Stimulated activated CD8-positive, alpha-beta memory T cell treated with anti-CD3 and anti-CD28 coated beads, Interleukin-4, amount 100 ng/mL, for 4 hours (primary cell): ENCODE measurements at places on chromosomes 1 and 21.
A peak's percentile ranks its signal among the peaks of the same experiment; 100 is the strongest.

DNA sequence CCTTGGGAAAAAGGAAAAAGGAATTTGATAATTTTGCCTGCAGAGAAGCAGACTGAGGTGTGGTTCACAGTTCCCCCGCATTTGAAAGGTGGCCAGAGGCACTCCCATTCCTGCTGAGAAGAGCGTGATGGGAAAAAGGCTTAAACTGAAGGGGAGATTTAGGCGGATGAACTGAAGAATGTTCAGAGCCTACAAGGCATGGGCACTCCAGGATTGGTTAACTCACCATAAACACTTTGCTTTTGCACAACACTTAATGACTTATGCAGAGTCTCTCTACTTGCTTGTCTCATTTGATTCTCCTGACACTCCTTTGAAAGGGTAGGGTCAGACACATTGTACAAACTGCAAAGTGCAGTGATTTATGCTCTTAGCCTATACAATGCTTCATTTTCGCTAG, 119.6 kb upstream of the RUNX1 start:
- no peak for DNase-seq

DNA sequence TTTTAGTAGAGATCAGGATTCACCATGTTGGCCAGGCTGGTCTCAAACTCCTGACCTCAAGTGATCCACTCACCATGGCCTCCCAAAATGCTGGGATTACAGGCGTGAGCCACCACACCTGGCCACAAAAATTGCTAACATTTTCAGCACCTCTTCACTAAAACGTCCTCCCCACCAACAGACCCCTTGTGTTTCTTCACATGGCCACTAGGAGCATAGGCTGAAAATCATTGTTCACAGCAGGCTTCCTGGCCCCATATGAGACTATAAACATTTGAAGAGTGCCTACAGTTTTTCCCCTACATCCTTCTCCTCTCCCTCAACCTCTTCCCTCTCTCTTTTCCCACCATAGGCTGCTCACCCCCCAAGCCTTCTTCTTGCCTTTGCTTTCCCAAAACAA, 28.0 kb upstream of the SFPQ start:
- DNase-seq: no peak

DNA sequence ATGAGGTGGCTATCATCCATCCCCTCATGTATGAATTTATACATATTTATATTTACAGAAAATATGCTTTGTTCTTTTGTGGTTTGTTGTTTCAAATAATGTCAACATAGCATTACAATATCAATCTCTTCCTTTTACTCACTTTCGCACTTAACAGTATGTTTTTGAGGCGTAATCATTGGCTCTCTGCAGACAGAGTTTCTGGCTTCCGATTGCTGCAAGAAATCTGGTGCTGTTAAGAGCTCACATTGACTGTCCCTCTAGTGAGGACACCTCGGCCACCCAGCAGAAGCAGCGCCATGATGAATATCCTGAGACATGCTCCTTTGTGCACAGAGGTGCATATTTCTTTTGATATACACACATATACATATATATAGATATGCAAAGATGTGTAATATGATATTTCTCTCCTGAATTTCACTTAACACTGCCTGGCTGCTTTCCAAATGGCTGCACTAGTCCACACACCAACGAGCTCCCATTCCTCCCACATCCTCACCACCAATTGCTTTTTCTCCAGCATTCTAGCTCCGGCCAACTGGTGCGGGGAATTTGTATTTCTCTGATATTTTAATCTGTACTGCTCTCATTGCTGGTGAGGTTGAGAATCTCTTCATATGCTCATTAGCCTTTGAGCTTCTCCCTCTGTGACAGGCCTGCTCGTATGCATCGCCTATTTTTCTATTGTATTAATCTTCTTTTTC, 248.4 kb downstream of the SIPA1L2 start:
- no peak for DNase-seq

GRCh38 chr1:228778026-228778425, 42.7 kb downstream of the RHOU start:
- DNase-seq: no peak

- DNase-seq: no peak
Observed at GRCh38 chr1:195328102-195328501, 1280.1 kb downstream of the KCNT2 start.

- DNase-seq: no peak
Observed at GRCh38 chr21:31564439-31564838, 95.1 kb upstream of the SOD1 start.

DNA sequence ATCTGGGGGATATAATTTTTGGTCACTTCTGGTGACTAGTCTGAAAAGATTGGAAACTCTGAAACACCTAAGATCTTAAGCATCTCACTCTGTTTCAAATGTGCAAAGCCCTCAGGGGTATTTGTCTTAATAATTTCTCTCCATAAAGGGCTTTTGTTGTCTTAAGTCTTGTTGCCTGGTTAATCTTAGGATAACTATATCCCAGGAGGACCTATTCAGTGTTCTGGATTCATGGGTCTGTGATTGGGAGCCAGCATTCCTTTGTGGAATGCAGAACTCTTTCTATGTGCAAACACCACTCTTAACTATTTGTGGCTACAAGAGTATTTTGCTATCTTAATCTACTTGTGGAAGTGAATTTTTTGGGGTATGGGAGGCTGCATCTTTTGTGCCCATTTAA, 1573.0 kb upstream of the PRMT6 start:
- no peak for DNase-seq

- no peak for DNase-seq
Observed at GRCh38 chr1:165531021-165531420, 12.8 kb upstream of the LRRC52 start.

GRCh38 chr1:232503497-232503896, 126.4 kb downstream of the SIPA1L2 start:
- DNase-seq: no peak

GRCh38 chr1:78275906-78276685, 214.7 kb upstream of the PTGFR start:
- no peak for DNase-seq

GRCh38 chr1:178052650-178053461, 41.0 kb upstream of the RASAL2 start:
- DNase-seq: no peak

- peak; percentile 78 for DNase-seq
Observed at GRCh38 chr1:64966158-64966971, at the start of gene JAK1. JAK1 (minus strand) TSS chr1:64966549; CDS start chr1:64886264, 80,285 bp downstream.

GRCh38 chr1:97457446-97458089, 463.3 kb downstream of the DPYD start:
- no peak for DNase-seq

- DNase-seq: no peak
Observed at GRCh38 chr1:177600321-177600720, 369.5 kb downstream of the SEC16B start.

DNA sequence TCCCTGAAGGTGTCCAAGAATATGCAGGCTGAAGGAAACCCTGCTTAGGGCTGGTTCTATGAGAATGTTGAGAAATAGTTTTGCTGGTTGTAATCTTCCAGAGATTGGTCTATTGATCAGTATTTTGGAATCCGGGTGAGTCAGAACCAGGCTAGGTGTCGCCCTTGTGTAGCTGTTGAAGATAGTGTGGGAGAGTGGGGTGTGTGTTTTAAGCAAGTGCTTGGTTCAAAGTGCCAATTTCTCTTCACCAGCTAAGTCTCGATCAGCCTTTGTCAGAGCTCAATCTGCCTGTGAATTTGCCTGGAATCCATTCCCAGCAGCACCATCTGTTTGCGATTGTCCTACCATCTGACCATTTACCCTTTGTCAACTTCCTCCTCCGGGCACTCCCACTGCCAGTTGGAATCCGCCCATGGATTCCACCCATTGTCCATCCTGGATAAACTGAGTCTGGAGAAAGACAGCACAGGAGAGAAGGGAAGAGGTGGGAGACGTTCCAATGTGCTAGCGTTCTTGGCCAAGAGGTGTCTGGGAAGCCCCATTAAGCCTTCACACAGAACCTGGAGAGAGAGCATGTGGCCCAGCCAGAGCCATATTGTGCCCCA, 59.4 kb upstream of the CYP2J2 start:
- DNase-seq: no peak

DNA sequence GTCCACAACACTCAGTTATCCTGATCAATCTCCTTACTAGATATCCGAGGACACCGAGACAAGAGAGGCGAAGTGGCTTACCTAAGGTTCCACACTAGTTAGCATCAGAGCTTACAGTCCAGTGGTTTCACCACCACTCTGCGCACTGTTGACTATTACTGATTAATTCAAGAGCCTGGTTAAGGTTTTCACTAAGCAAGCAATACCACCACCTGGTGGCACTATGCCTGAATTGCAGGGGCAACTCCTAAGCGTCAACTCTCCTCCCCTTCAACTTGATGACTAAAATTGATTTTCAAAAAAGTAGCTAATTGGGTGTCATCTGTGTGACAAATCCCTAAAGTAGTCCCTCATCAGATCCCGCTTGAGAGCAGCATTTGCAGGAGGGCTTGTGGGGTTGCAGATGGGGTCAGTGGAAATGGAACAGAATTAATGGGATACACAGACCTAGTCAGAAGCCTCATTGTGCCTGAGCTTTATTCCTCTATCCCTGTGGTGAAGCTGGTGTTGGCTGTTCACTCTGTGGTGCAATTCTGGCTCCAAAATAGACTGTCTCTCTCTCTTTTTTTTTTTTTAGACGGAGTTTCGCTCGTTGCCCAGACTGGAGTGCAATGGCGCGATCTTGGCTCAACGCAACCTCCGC, 9.1 kb downstream of the TTC22 start:
- DNase-seq: no peak

- DNase-seq: no peak
Observed at GRCh38 chr1:39063191-39063590, 37.0 kb downstream of the NDUFS5 start.

- DNase-seq: no peak
Observed at GRCh38 chr1:110390096-110390495, 730 bp downstream of the SLC16A4 start.

- DNase-seq: no peak
Observed at GRCh38 chr1:63922848-63923247, 149.0 kb downstream of the ROR1 start.

DNA sequence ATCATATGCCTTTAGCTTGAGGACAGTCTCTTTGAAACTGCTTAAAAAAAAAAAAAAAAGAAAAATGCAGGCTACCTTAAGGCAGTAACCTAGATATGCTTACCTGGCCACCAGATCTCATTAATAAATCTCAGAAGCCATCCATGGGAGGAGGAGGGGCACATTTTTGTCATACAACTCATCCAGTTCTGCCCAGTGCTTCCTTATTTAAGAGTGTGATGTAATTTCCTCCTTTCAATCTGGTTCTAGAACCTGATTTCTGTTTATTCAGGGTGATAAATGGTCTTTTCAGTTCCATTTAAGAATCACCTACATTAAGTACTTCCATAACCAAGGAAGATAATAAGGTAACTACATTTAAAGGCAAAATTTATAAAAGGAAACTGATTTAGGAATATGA, 6.1 kb downstream of the ERRFI1 start:
- DNase-seq: no peak

DNA sequence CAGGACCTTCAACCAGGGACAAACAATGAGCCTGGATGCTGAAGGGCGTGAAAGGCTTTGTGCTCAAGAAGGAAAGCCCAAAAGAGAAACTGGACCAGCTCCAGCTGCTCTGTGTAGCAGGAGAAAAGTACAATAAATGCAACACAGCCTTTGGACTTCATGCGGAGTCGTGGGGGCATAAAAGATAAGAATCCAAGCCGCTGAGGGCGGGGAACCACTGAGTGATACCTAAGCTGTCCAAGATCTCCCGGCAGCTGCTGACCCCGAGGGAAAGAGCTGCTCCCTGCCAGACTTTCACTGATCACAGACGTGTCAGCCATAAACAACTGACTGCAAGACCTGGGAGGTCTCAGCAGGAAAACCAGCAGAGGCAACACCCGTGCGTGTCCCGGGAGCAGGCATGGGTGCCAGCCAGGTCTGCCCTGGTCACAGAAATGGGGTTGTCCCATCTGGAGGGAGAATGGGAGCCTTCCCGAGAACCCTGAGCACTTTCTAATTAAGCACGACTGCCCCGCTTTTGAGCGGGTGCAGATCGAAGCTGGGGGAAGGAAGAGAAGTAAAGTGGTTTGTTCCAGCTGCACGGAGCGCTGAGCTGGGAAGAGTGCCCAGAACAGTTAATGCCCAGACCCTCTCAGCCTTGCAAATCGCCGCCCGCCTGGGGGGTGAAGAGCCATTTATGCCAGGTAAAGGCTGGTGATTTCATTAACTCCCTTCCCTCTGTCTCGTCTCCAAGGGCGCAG, 68.3 kb upstream of the TARDBP start:
- no peak for DNase-seq

DNA sequence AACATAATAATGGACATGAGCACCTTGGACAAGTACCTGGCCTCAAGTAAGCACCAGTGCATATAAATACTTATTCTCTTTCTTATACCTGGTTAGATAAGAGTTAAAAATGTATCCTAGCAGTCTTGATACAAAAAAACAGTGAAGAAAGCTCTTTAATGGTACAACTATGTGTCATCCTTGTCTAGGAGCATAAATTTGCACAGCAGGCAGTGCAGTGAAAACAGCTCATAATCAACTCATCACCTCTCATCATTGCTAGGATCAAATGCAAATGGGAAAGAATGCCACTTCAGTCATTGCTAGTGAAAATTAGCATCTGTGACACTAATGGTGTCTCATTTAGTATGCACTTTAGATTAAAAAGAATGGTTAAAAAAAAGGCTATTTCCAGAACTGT, 7.6 kb downstream of the SAMSN1 start:
- no peak for DNase-seq

DNA sequence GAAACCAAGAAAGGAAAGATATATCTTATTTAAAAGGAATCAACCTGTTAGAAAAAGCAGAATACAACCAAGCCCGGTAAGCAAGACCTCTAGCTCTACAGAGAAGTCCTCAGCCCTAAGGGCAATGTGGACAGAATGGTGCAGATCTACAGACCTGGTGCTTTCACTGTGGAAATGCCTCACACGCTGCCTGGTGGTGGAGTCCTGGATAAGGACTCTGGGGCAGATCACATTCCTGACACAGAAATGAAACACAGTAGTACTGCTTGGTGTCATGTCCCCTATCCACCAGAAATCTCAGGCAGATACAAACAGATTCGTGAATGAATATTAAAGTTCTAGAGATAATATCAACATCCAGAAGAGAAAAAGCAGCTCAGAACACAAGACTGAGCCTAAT, 6.8 kb downstream of the CNN3 start:
- DNase-seq: no peak
